Endothelial cell of umbilical vein (primary cell): ENCODE measurements at places on chromosomes 16 and 17. TPM values are rescaled to one million over a fixed set of nuclear protein-coding genes. Genes with fewer than 3 reads are reported as not detected.

Gene PDIA2
- total RNA-seq, result 0.99 TPM in 1 of 2 replicates, not detected in the other

Gene SLC52A1
- total RNA-seq, result not detected in 2 replicates

Gene FAM20A
- not detected in 2 replicates for total RNA-seq

Gene RCVRN
- not detected in 2 replicates for total RNA-seq

Gene TNRC6A
- total RNA-seq, result 62.7 and 74.5 TPM in 2 replicates

Gene TLCD2
- 1.7 and 2.1 TPM in 2 replicates for total RNA-seq

Gene DOC2B
- 0.05 and 0.22 TPM in 2 replicates for total RNA-seq

Gene CACNG5
- not detected in 2 replicates for total RNA-seq
